ENCODE measurements at places on chromosomes 5 and 9. TPM values are rescaled to one million over a fixed set of nuclear protein-coding genes. Genes with fewer than 3 reads are reported as not detected.

DNA sequence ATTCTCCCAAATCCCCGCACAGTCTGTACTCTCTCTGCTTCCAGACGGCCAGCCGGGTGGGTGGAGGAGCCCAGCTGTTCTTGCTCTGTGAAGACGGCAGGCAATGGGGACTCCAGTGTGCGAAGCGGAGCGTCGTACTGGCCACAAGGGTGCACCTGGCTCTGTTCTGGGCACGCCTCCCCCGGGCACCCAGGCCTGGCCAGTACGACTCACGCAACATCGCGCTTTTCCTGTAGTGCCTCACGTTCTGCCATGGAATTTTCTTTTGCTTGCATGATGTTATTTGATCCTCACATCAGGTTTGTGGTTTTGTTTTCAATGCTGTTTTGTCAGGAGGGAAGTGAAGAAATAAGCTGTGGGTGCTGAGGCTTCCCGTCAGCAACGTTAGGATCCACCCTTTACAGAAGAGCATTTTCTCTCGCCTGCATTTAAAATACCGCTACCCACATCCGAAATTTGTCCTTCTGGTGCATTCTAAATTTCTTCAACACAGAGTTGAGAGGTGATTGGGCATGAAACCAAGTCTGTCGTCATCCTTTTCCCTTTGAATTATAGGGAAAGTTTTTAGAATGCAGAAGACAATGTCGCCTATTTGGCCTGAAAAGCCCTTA, 311.7 kb downstream of the TRIM36 start:
- H3K27me3 ChIP-seq, result no peaks in the 10 kb centered on the region
- H3K4me3 ChIP-seq, result no peak overlapping the region
- H3K27ac ChIP-seq, result no peak overlapping the region
- H3K36me3 ChIP-seq, result no peaks in the 10 kb centered on the region
- H3K4me1 ChIP-seq, result no peaks in the 10 kb centered on the region
- DNase-seq, result no peak

DNA sequence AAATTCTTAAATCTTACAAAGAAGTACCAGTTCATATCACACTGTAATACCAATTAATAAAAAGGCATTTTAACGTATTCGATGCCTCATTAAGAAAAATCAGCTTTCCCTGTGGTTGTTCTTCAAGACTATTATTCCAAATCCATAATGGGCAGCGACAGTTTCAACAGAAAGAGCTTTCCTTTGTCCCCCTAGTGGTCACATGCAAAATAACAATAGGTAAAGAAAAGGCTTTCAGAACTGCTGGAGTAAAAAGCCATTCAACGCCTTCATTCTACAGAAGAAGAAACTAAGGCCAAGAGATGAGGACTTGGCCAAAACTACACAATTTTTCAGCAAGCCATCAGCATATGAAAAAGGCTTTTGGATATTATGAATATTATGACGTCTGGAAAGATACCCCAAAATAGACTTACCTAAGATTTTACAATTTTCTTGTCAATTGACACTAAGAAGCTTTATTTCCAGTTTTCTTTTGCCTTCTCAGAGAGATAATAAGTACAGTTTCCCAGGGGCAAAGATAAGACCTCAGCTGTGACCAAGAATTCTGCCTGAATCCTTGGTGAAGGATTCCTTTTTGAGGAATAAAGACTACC, 6.7 kb upstream of the CDH6 start:
- H3K4me1 ChIP-seq, result no peaks in the 10 kb centered on the region
- H3K27ac ChIP-seq, result no peak overlapping the region
- H3K36me3 ChIP-seq, result no peaks in the 10 kb centered on the region
- no peak overlapping the region for H3K4me3 ChIP-seq
- H3K27me3 ChIP-seq, result no peaks in the 10 kb centered on the region

DNA sequence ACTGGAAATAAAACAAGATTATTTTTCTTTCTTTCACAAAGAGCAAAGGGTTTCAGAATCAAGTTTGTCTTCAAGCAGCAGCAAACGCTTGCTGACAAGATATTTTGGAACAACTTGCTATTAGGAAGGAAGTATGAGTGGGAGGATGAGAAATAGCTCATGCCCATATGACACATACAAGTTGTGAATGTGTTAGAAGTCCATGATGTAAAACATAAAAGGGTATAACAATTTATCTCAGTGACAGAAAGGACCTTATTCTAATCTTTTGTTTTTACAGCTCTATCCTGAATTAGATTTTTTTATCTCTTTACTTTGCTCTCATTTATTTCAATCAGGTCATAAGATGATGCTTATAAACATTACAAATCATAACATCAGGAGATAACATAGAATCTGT, 516.6 kb upstream of the MEF2C start:
- H3K4me3 ChIP-seq, result no peak overlapping the region
- DNase-seq, result no peak
- no peaks in the 10 kb centered on the region for H3K27me3 ChIP-seq
- H3K4me1 ChIP-seq, result no peaks in the 10 kb centered on the region
- H3K27ac ChIP-seq, result no peak overlapping the region

DNA sequence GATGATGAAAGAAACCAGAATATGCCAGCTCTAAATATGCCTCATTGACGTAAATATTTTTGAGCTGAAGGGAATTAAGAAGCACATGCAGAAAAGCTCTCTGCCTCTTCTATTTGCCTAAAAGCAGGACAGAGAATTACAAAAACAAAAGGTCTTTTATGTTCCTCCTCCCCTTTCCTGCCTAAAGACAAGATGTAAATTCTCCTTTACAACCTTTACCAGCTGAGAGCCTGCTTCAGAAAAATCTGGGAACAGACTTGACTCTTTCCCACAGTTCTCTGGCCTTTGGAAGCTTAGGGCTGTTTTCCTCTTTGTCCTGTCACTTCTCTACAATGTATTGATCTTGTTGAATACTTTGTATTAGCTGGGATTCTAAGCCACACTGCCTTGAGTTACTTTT, 199.7 kb downstream of the TMC1 start:
- no peaks in the 10 kb centered on the region for H3K36me3 ChIP-seq
- H3K4me3 ChIP-seq, result no peak overlapping the region
- H3K4me1 ChIP-seq, result no peaks in the 10 kb centered on the region
- no peaks in the 10 kb centered on the region for H3K27me3 ChIP-seq
- DNase-seq, result no peak
- no peak overlapping the region for H3K27ac ChIP-seq

GRCh38 chr5:91361055-91361701, 21.9 kb downstream of the ARRDC3 start:
- no peak overlapping the region for H3K4me3 ChIP-seq
- no peak overlapping the region for H3K27ac ChIP-seq
- H3K27me3 ChIP-seq, result no peaks in the 10 kb centered on the region
- DNase-seq, result no peak
- H3K36me3 ChIP-seq, result no peaks in the 10 kb centered on the region

GRCh38 chr9:109246533-109246932, 74.3 kb downstream of the EPB41L4B start:
- no peaks in the 10 kb centered on the region for H3K36me3 ChIP-seq
- H3K27ac ChIP-seq, result no peak overlapping the region
- no peak for DNase-seq

- no peaks in the 10 kb centered on the region for H3K4me1 ChIP-seq
- H3K36me3 ChIP-seq, result no peaks in the 10 kb centered on the region
- H3K4me3 ChIP-seq, result no peak overlapping the region
- H3K27ac ChIP-seq, result no peak overlapping the region
- DNase-seq, result no peak
Measured at GRCh38 chr5:59790776-59791475, 102.6 kb downstream of the PDE4D start.

The SPATA31C1 gene
- total RNA-seq, result not detected

The COL15A1 gene
- total RNA-seq, result 58.6 TPM

GRCh38 chr5:137858223-137858916, 9.3 kb upstream of the MYOT start:
- DNase-seq, result no peak
- H3K36me3 ChIP-seq, result no peaks in the 10 kb centered on the region
- peak overlapping the region; percentile 38 for H3K4me3 ChIP-seq
- H3K27ac ChIP-seq, result peak overlapping the region; percentile 53

- no peaks in the 10 kb centered on the region for H3K4me1 ChIP-seq
- H3K36me3 ChIP-seq, result no peaks in the 10 kb centered on the region
- peak overlapping the region; percentile 5 for H3K27ac ChIP-seq
Measured at GRCh38 chr5:107404595-107405374, 266.0 kb downstream of the EFNA5 start.
